ENCODE measurements at places on chromosomes 2 and 18. TPM values are rescaled to one million over a fixed set of nuclear protein-coding genes. Genes with fewer than 3 reads are reported as not detected.

- DNase-seq, result no peak
These were observed 33.5 kb downstream of the GALNT5 start for GRCh38 chr2:157291018-157291417.

DNA sequence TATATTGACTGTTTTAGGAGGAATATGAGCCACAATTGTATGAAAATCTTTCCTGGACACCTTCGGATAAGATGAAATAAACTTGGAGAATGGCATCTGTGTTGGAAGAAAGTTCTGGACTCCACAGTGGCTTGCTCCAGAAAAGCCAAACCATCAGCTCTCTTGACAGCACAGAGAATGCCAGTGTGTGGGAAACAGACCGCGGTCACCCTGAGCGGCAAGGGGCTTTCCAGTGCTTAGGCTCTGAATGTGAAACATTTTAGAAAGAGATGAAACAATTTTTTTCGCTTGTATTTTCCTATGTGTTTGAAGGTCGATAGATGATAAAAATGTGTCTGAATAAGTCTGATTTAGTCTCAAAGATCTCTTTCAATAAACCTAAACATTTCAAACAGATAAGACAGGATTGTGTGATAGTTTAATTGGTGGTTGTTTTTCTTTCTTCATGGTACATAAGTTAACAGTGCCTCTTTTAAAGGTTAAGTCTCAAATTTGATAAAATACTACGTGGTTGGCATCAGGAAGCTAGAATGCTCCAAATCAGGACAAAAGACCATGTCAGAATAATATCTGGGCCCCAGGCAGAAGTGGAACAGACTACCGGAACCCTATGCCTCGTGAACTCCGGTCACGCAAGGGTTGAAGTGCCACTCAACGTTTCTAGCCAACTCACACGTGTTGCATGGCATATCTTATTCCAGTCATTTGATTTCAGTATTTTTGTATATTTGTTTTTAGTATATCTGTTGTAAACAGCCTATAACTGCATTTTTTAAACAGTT, 28.9 kb downstream of the PTGR3 start:
- DNase-seq, result no peak

- no peak for DNase-seq
These were observed 386.4 kb upstream of the SLC14A2 start for GRCh38 chr18:45228796-45229388.

DNA sequence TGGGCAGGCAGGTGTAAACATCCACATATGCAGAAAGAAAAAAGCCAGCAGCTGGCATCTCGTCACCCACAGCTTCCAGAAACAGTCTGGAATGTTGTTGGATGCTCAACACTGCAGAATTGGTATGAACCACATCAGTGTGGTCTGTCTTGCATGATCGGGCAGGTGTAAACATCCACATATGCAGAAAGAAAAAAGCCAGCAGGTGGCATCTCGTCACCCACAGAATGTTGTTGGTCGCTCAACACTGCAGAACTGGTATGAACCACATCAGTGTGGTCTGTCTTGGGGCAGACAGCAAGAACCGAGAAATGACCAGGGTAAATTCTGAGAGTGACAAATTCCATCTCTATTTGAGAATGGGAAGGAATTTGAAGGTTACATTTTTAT, 39.6 kb downstream of the DOCK10 start:
- DNase-seq, result peak; percentile 54

GRCh38 chr2:225065882-225066281, 23.6 kb upstream of the DOCK10 start:
- no peak for DNase-seq

DNA sequence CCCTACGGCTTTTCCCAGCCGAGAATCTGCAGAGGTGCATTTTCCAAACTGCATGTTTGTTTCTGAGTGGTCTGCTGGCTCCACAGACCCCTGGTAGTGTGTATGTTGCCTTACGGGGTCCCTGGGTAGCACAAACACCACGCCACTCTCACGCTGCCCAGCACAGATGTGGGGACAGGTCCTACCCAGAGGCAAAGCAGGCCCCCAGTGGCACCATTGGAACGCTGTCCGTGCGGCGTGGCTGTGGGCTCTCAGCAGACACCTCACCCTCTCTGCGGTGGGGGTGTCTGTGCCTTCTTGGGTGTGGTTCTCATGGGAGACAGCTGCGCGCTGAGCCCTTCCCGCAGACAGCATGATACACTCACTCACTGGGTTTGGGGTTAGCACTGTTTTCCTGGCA, 137.4 kb downstream of the NFATC1 start:
- DNase-seq, result no peak

GRCh38 chr2:29480426-29480825, 365.2 kb downstream of the CLIP4 start:
- DNase-seq, result no peak

GRCh38 chr2:120682654-120683053, 53.0 kb upstream of the GLI2 start:
- no peak for DNase-seq

- no peak for DNase-seq
These were observed 134.8 kb downstream of the GCA start for GRCh38 chr2:162478721-162479129.

DNA sequence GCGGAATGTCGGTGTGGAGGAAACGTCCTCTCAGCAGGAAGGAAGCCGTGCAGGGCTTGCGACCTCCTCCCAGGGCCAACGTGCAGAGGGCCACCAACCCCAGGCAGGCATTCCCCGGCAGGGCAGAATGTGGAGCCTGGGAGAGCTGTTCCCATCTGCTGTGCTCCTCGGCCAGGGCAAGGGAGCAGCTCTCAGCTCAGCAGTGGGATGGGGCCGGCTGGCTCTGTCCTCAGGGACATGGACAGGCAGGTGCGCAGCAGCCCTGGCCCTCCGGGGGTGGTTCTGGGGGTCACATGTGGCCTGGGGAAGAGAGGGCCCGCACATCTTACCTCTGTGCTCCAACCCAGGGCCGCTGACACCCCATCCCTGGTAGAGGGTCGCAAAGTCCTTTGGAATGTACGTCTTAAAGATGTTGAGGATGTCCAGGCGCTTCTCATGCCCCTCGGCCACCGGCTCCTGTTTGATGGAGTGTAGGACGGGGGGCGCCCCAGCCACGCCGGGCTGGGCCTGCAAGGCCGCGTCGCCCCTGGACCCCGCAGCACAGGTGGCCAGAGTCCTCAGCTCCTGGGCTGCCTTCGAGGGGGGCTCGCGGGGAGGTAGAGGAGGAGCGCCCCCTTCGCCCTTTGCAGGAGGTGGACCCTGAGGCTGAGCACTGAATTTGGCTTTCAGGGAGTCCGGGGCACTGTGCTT, 116.4 kb downstream of the ZNF516 start:
- no peak for DNase-seq

- no peak for DNase-seq
These were observed 125.6 kb downstream of the TMEM18 start for GRCh38 chr2:551621-552020.

DNA sequence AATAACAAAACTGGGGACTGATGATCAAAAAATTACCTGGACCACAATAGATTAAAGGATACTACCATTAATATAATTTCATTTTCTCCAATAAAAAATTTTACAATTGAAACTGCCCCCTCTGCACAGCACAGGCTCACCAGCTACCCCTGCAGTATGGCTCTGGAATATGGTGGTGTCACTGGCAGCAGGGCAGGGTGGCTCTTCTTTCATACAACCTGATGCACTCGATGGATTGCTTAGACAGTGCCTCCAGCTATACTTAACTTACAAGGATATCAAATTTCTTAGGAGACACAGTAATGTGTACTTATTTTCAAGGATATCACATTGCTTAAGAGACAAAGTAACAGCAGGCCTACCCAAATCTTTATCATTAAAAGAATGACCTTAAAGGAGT, 124.0 kb downstream of the PRELID3A start:
- no peak for DNase-seq

DNA sequence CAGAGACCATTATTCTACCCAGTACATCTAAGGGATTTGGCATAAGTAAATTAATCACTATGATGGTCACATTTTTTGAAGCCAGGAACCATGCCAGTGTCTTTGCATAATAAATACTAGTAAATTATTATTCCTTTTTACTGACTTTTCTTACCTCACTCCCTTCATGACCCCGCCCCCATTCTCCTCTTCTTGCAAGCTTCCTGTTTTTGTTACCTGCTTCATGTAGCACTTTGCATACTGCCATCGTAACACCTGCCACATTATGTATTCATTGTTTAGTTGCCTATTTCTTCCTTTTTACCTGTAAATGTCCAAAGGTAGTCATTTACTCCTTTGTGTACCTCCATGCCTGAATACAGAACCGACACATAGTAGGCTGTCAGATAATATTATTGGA, 309.5 kb downstream of the KIAA1328 start:
- no peak for DNase-seq

- no peak for DNase-seq
These were observed 99.0 kb upstream of the SATB2 start for GRCh38 chr2:199556527-199557285.

DNA sequence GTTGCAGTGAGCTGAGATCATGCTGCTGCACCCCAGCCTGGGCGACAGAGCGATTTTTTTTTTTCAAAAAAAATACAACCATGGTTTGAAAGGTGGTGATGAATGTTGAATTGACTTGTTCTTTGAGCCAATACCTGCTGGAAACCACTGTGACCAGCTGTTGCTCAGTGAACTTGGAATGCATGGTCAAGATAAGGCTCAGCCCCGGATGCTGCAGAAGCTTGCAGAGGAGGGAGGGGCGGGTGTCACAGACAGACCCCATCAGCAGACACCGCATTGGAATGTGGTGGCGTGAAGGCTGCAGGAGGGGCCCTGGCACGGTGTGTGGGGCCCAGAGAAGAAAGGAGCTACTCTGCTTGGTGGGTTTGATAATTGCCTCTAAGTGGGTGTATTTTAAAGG, 91.6 kb downstream of the ITGB1BP1 start:
- DNase-seq, result no peak

DNA sequence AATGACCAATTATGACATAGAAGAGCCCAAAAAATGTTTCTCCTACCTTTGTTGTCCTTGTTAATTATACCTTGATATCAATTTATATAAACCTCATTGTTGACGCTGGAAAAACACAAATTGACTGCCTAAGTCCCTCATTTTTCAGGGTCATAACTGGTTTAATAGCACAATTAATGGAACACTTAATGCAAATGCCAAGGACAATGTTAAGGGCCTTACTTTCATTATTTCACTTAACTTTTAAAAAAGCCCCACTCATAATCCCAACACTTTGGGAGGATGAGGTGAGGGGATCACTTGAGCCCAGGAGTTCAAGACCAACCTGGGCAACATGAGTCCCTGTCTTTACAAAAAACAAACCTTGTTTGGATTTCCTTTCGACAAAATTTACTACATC, 3.5 kb upstream of the STPG4 start:
- no peak for DNase-seq

GRCh38 chr2:221752781-221753180, 180.7 kb upstream of the EPHA4 start:
- DNase-seq, result no peak

DNA sequence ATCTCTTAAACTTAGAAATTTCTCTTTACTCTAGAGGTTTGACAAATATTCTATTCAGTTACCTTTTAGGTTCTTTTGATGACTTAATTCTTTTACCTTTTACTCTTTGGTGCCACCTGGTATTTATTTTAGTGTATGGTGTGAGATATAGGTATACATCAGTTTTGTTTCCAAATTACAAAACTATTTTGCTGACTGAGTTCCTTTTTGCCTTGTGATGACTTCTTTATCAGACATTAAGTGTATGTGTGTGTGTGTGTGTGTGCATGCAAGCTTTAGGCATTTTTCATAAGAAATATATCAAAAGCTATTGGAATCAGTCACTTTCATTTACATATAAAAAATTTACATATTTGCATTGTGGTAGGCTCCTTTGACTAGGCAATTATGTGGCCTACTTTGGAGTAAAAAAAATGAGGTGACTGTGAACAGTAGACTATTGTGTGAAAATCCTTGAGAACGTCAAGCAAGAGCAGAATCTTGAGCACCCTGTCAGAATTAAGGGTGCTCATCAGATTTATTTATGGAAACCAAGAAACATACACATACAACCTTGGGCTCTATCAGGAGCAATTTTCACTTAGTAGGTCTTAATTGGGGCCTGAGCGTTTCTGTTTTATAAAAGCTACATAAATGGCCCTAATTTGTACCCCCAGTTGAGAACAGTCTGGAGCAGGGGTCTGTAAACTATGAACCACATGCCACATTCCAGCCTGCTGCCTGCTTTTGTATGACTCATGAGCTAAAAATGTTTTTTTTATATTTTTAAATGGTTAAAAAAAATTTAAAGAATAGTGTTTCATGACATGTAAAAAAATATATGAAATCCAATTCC, 415.9 kb downstream of the SLC4A3 start:
- DNase-seq, result no peak

- DNase-seq, result no peak
These were observed 82.6 kb upstream of the LYPD1 start for GRCh38 chr2:132752421-132753206.

DNA sequence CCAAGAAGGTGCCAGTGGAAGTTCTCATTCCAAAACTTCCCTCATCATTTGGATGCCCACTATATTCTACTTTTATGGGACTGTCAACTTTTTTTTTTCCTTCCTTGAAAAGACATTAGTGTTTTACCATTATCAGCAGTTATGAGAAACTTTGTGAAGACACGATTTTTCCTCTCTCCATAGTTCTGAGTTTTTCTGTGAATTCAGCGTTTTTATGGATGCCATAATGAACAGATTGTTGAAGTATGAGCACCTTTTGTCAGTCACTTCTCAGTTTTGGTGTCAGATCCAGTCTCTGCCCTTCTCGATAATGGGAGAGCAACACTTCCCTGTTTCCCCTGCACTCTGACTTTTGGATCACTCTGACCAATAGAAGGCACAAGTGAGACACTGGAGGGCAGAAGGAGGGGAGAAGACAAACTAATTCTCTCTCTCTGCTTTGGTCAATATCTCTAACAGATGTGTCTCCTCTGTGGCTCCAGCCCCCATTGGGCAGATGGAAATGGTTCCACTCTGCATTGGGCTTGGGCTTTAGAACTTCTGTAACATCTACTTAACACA, 53.5 kb upstream of the FN1 start:
- no peak for DNase-seq

DNA sequence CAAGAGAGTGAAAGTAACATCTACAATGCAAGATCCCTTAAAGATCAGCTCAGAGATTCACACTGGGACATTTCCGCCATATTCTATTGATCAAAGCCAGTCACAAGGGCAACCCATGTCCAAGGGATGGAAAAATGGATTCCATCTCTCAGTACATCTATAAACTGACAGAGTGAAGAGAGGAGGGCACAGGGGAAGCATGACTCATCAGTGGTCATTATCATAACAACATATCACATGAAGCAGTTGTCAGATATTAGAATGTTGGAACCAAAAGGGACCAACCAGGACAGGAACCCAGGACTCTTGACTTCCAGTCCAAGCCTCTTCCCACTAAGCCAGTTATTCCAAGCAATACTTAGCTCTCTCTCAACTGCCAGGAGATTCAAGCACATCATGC, 54.9 kb upstream of the IGFBP2 start:
- no peak for DNase-seq

The UCN gene
- 1.9 TPM for total RNA-seq

The DSG4 gene
- total RNA-seq, result not detected

The NCKAP1 gene
- 18.8 TPM for total RNA-seq

The PSD4 gene
- 156 TPM for total RNA-seq

The CACNB4 gene
- total RNA-seq, result 0.48 TPM

The MEP1B gene
- total RNA-seq, result 0.10 TPM

The GRHL1 gene
- total RNA-seq, result 1.00 TPM

The ABCG5 gene
- not detected for total RNA-seq

The FBXO15 gene
- 0.75 TPM for total RNA-seq

The SCN9A gene
- not detected for total RNA-seq

The ATP8B1 gene
- total RNA-seq, result not detected

The RAX gene
- 0.17 TPM for total RNA-seq

The ADGRF3 gene
- total RNA-seq, result 3.7 TPM

The BARD1 gene
- total RNA-seq, result 26.3 TPM

The IL1B gene
- total RNA-seq, result 0.44 TPM

The STON1 gene
- 1.2 TPM for total RNA-seq

All from activated CD4-positive, alpha-beta memory T cell treated with anti-CD3 and anti-CD28 coated beads for 36 hours (primary cell).